ENCODE measurements at places on chromosomes 4 and X.

GRCh38 chrX:25005382-25006185 is 10.2 kb downstream of the ARX start:
- DNase-seq, result no peak

GRCh38 chr4:188986271-188986689 is 847.0 kb downstream of the TRIML1 start:
- no peak for DNase-seq

DNA sequence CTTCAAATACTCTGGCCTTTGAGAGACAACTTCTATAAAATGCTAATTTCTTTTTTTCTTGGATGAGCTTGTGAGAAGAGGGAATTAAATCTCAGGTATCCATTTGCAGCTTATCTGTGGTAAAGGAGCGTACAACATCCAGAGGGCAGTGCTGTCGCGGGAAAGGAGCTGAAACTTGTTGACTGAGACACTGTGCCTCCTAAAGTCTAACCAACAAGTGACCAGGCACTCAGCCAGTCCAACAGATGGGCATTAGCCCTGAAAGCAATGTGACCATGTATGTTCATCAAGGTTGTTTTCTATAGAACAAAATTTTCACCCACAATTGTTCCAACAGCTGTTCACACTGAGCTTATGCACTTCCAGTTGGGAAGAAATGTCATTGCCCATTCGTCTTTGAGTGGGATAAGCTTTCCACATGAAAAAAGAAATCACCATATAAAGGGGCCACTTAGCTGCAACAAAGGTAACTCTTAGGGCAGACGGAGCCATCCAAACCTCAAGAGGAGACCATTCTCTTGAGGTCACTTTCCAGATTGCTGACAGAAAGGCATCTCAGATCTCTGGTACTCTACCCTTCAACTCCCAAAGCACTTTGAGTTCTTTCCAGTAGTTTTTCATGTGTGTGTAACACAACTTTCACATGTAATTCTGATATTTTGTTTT is 244.8 kb upstream of the NEIL3 start:
- no peak for DNase-seq

DNA sequence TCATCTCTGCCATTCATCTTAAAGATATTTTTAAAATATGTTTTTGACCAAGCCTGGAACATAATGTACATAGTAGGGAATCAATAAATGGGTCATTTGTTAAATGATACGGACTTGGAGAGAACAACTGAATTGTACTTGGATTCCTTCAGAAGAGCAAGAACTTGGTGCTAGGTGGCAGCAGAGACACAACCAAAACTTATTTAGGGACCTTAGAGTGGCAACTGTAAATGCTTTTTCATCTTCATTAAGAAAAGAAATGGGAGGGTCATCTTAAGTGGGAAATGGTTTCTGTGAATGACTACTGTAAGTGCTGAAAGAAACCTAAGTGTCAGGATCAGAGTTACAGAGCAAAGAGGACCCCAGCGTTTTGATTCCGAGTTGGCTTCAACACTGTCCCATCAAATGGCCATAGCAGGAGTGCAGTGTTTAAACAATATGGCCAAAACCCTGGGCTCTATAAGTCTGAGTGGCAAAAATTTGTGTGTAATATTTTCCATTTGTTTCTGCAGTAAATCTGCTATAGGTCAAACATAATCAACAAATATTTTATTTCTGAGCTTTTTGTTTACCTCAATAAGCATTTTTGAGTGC is 213.6 kb downstream of the PALLD start:
- peak; percentile 6 for DNase-seq

DNA sequence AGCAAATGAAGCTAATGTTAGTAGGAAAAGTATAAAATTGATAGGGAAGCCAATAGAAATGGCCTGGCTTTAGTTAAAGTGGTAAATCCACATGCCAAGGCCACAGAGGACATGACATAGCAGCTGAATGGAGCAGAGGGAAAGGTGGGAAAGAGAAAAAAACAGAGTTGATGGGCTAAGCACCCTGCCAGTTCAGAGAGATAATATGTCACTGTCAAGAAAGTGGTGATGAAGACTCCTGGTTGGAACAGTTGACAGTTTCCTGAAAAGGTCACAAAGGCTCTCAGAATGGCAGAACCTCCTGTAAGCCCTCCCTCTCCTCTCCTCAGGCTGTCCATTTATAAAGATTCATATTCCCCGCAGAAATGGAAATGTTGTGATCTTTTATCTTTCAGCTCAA is 48.2 kb downstream of the SLC7A11 start:
- DNase-seq, result no peak

- DNase-seq, result peak; percentile 66
Observed at GRCh38 chrX:129823115-129823514, 20.6 kb downstream of the ZDHHC9 start.

DNA sequence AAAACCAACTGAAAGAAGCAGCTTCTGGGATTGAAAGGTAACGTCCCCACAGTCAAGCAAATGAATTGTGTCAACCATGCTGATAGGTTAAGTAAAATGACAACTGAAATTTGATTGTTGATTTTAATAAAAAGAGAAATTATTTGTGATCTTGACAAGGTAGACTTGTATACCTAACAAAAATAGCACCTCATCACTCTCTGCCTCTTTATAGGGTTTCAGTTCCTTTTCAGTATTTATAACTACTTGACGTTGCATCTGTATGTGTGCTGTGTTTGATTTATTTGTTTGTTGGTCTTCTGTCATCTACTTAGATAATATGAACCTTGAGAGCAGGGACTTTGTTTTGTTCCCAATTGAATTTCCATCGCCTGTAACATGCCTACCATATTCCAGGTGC is 7.9 kb upstream of the PPP3CA start:
- DNase-seq, result no peak

DNA sequence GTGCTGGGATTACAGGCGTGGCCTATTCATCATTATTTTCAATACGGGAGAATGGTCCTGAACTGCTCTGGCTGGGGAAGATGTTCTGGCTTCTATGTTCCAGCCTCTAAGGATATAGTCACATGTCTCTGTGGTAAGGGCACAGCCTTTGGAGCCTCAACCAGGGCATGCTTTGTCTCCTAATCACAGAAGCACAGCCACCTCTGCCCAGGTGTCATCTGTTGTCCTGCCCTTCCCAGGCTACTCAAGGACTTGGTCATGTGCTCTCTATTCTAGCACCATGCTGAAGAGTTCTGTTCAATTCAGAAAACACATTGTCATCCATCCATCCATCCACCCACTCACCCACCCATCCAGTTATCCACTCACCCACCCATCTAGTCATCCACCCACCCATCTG is 29.5 kb downstream of the ASMTL start:
- no peak for DNase-seq

- no peak for DNase-seq
Observed at GRCh38 chr4:112823606-112824005, 186.7 kb downstream of the LARP7 start.

- DNase-seq, result no peak
Observed at GRCh38 chr4:163988865-163989264, 494.4 kb downstream of the TMA16 start.

Data from activated CD4-positive, alpha-beta T cell treated with anti-CD3 and anti-CD28 coated beads, Interleukin-2, Interleukin-6, amounts not matched to agents 100 ng/mL and 50 ng/mL, durations not matched to agents 16 hours and 8 hours (primary cell).